Thoracic aorta endothelial cell (primary cell): ENCODE measurements at places on chromosomes 16 and 17. TPM values are rescaled to one million over a fixed set of nuclear protein-coding genes. Genes with fewer than 3 reads are reported as not detected.

The DNAAF8 gene
- 0.14 and 0.93 TPM in 2 replicates for total RNA-seq

The PRSS27 gene
- total RNA-seq, result 0.22 and 0.53 TPM in 2 replicates

The ZPBP2 gene
- total RNA-seq, result not detected in 2 replicates

The SLC52A1 gene
- total RNA-seq, result 0.07 TPM in 1 of 2 replicates, not detected in the other

The HOXB13 gene
- total RNA-seq, result 0.07 TPM in 1 of 2 replicates, not detected in the other

The GLIS2 gene
- 1.2 and 2.2 TPM in 2 replicates for total RNA-seq

The KRTAP3-2 gene
- not detected in 2 replicates for total RNA-seq
